Caki2 (cell line): ENCODE measurements at places on chromosomes 6 and 20. TPM values are rescaled to one million over a fixed set of nuclear protein-coding genes. Genes with fewer than 3 reads are reported as not detected.

Gene BANF2
- total RNA-seq, result not detected in 2 replicates

- DNase-seq, result no peak
Measured at GRCh38 chr6:11097476-11097875, 3.8 kb downstream of the SMIM13 start.

DNA sequence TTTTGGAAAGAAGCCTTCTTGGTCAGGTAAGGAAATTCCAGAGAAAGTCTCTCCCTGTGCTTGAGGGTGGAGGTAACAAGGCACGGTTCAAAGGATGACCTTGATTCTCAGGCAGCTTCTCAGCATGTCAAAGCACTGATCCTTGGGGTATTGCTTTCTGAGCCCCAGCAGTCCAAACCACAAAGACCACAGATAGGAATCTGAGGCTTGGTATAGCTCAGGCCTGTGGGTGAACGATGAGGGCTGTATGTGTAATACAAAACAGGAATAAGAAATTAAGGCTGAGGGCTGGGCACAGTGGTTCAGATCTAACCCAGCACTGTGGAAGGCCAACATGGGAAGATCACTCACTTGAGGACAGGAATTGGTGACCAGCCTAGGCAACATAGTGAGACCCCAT is 70.2 kb upstream of the SLC22A1 start:
- no peak for DNase-seq

DNA sequence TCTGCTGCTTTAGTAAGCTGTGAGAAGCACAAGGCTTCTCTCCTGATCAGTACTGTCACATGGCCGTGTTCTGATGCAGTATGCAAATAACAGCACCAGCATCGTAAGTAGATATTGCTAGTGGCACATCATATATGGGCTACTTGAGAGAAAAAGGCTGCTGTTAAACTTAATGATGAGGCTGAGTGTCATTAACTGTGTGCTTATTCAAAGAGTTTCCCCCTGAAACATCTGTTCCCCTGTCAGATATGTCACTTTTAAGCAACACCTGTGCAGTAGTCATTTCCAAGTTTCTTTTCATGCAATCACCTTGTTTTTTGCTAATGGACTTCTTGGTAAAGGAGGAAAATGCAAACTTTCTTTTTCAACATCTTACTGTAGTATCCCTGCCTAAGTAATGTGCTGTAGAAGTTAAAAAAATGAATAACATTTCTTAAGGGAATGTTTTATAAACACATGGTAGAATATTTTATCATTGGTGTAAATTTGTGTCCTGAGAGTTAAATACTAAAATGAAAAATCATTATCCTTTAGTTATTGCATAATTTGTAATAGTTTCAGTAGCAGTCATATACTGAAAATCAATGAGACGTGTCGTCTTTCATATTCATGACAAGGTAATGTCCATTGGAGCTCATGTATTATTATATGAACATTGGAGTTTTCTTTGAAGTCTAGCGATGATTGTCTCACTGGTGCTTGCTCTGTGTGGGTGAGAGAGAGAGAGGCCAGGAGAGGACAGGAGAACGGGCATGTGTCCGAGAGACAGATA is 366.3 kb downstream of the CDKAL1 start:
- no peak for DNase-seq

- no peak for DNase-seq
Measured at GRCh38 chr20:41408156-41408794, 41.7 kb upstream of the EMILIN3 start.

Gene CALHM4
- not detected in 2 replicates for total RNA-seq

DNA sequence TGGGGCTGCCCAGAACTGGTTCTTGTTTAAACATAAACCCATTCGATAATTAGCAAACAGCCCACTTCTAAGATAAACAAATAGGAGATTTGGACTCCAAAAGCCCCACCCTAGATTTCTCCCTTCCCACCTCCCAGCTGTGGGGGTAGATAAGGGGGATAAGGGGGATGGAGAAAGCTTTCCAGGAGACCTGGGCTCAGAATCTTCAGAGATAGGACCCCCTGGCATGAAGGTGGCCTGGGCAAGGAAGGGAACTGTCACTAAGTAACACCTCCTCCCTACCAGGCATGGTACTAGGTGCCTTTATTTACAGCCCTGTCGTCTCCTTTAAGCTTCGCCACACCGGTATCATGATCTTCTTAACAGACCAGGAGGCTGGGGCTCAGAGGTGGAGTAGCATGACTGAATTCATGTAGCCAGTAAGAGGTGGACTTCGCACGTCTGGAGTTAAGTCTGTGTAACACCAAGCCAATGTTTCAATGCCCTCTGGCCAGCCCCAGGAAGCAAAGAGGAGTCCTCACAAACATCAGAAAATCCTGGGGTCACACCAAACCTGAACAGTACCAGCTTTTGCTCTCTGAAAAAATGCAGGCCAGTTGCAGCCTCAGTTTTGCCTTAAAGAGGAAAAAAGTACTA is 4.6 kb downstream of the SDC4 start:
- no peak for DNase-seq

Gene ZSCAN23
- 1.2 and 13.7 TPM in 2 replicates for total RNA-seq

DNA sequence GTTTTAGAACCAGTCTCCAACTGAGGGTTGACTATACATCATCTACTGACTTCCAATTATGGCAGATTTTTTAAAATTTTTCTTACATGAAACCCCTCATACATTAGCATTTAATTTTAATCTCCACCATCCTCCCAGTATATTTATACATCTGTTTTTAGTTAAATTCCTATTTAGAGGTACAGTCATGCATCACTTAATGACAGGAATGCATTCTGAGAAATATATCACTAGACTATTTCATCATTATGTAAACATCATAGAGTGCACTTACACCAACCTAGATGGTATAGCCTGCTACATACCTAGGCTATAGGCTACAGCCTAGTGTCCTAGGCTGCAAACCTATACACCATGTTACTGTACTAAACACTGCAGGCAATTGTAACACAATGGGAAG is 316.7 kb upstream of the MARCKS start:
- no peak for DNase-seq

Gene ADGRG6
- total RNA-seq, result 33.4 and 44.6 TPM in 2 replicates
